NCI-H748 treated with DMSO at 0.1 percent for 48 hours (cell line): ENCODE measurements at places on chromosomes 5 and 9.

GRCh38 chr5:39341896-39342295 is 22.4 kb downstream of the C9 start:
- DNase-seq: no peak

GRCh38 chr9:118478752-118479151 is 774.5 kb downstream of the TLR4 start:
- no peak for DNase-seq

DNA sequence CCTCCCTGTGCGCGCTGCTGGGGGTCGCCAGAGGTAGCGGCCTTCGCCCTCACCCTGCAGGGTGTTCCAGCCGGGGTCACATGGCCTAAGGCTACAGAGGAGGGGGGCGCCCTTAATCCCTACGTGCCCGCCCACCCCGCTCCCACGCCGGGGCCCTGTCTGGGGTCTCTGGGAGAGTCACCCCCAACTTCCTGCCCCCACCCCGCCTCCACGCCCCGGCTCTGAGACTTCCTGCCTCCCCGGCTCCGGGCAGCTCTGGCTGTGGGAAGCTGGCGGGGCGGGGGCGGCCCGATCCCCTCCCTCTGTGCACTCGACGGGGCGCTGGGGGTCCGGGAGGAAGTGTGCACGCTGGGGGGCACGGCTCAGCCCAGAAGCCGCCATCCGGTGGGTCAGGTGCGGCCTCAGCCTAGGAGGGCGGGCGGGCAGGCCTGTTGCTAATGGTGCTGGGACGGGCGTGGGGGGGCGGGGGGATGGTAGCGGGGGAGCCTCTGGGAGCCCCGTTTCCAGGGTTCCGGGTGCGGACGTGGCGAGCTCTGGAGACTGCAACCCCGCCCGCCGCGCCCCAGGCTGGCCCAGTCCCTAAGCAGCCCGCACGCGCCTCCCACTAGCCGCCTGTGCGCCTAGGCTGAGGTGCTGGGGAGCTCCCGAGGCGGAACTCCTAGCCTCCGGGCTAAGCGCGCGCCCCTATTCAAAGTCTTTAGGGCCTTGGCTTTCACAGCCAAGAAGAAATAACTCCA is 61.6 kb downstream of the CXXC5 start:
- no peak for DNase-seq

DNA sequence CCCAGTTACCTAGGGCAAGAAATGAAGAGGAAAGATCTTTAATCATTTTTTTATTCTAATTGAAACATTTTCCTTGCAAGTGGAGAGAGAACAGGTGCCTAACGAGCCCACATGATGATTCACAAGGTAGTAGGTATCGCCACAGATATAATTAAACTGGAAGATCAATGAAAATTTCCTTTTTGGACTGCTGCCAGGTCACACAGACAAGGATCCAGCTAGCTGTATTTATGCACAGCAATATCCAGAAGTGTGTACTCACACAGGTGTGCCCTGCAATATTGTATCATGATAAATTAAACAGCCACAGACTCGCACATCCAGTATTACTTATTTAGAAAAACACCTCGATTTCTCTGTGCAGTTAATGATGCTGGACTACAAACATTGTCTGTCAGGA is 294.0 kb upstream of the SMARCA2 start:
- DNase-seq: peak; percentile 72

DNA sequence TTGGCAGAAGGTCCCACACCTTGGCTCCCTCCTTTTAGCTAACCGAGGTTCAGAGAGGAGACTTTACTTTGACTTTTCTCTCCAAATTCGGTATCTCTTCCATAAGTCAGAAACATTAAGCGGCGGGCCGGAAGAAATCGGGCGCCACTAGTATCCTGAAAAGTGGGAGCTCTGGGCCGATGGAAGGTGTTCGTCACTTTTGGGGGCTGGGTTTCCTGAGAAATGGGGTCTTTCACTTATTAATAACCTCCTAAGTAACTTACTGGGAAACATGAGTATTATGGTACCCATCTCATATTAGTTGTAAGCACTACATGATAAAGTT is 716 bp downstream of the STX17 start:
- DNase-seq: no peak

GRCh38 chr5:3214838-3215374 is 380.7 kb upstream of the IRX1 start:
- DNase-seq: no peak

- peak; percentile 96 for DNase-seq
Observed at GRCh38 chr5:126516133-126516532, 78.9 kb downstream of the ALDH7A1 start.

- DNase-seq: no peak
Observed at GRCh38 chr5:10581867-10582511, 18.1 kb downstream of the ANKRD33B start.

DNA sequence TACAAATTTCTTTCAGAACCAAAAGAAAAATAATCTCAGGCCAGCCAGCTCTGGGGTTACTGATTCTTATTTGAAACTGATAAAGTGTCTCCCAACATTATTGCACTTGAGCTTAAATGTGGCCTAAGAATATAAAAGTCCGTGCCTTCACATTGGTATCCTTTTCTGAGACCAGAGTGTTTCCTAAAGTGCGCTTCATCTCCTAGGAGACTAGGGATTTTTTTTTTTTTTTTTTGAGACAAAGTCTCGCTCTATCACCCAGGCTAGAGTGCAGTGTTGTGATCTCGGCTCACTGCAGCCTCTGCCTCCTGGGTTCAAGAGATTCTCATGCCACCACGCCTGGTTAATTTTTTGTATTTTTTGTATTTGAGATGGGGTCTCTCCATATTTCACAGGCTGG is 23.6 kb upstream of the KCNIP1 start:
- no peak for DNase-seq

GRCh38 chr5:178244576-178244975 is 12.0 kb upstream of the PHYKPL start:
- no peak for DNase-seq

DNA sequence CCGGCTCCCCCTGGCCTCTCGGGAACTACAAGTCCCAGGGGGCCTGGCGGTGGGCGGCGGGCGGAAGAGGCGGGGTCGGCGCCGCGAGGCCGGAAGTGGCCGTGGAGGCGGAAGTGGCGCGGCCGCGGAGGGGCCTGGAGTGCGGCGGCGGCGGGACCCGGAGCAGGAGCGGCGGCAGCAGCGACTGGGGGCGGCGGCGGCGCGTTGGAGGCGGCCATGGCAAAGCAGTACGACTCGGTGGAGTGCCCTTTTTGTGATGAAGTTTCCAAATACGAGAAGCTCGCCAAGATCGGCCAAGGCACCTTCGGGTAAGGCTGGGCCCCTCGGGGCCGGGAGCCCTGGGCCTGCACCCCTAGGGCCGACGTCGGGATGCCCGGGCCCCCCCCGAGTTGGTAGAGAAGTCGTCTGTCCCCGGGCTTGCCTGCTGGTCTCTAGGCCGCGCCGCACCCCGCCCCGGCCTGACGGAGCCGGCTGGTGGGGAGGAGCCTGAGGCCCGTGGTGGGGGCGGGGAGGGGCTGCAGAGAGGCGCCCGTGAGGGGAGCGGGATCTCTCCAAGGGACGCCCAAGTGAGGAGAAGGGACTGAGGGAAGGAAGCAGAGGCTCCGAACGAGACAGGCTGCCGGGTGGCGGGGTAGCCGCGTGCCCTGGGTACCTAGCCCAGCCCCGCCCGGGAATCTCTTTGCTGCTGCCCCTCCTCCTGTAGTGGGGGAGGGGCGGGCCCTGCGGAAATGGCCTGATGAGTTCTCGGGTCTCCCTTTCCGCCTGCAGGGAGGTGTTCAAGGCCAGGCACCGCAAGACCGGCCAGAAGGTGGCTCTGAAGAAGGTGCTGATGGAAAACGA is at the start of gene CDK9:
Gene CDK9, plus strand, starts transcription at position 102 of the 840 bp plus-strand sequence. Its CDS starts 115 bp downstream, at position 217.
- DNase-seq: peak; percentile 76

DNA sequence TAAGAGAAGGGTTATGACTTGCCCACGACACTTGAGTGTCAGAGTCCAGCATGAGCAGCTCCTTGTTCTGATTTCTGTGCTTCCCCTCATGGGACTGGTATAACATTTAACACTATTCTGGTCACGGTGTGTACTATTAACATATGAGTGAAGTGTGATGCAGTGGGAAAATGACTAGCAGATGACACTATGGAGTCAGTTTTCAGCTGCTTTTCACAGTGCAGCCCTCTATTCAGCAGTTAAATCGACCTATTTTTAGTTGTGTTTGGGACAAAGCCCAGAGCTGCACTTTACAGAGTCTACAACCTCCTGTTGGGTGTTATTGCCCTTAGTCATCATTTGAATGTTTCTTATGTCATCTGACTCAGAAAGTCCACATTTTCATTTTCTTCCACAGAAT is 59.1 kb downstream of the CHSY3 start:
- no peak for DNase-seq

- no peak for DNase-seq
Observed at GRCh38 chr9:97753975-97754374, 56.8 kb upstream of the XPA start.

DNA sequence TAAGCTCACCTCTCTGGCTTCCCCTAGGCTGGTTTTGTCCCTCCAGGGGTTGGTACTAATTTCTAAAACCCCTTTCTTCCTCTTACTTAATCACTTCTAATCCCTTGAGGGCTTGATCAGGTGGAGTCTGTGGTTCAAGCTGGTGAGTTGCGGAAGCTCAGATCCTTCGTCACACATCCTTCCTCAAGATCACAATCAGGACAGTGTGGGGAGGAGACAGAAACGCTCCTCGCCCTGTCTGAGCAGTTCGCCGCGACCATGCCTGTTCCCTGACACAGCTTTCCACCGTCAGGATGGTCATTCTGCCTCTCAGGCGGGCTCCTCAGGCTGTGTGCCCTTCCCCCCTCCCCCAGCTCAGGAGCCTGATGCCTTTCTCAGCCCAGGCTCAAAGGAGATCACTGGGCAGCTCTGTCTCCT is 24.3 kb downstream of the CPLX2 start:
- no peak for DNase-seq

GRCh38 chr9:136474974-136475865 is 7.6 kb downstream of the SEC16A start:
- DNase-seq: no peak
